ENCODE measurements at places on chromosomes 6 and 20. TPM values are rescaled to one million over a fixed set of nuclear protein-coding genes. Genes with fewer than 3 reads are reported as not detected.

Gene OTOR
- not detected for total RNA-seq

DNA sequence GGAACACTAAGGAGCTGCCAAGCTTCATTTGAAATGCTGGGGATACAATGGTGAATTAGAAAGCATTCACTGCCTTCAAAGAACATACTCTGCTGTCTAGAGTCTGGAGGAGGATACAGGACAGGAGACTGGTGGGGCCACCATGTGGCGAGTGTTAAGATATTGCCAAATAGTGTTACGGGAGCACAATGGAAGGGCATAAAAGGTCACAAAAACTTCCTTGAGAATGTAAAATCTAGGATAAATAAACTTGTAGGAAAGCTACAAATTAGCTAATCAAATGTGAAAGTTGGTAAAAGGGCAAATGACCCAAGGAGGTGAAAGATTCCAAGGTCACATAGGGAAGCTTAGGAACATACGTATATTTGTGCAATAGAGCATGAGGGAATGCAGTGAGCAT, 271.7 kb downstream of the RFPL4B start:
- no peaks in the 10 kb centered on the region for H3K27me3 ChIP-seq
- H3K36me3 ChIP-seq = no peaks in the 10 kb centered on the region
- H3K27ac ChIP-seq = no peak overlapping the region
- peak; percentile 71 for DNase-seq

DNA sequence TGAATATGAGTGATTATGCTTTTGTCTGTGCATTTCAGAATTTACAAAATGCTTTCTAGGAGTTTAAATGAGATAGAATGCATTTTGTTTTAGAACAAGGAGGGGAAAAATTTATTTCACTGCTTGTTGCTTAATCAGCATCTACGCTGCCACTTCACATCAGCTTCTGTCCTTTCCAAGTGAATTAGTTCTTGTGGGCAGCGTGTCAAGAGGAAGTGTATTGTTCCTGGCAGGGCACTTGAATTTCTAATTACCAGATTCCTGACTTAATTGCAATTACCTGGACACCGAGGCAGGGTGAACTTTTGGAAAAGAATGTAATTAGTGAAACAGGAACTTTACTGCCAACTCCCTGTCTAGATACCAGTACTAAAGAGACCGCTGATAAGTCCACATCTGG, 263.5 kb downstream of the TMEM242 start:
- peaks cover 28% of the 10 kb centered on the region for H3K4me1 ChIP-seq
- no peaks in the 10 kb centered on the region for H3K27me3 ChIP-seq
- H3K36me3 ChIP-seq = no peaks in the 10 kb centered on the region
- no peak overlapping the region for H3K27ac ChIP-seq
- no peak for DNase-seq
- H3K4me3 ChIP-seq = no peak overlapping the region

DNA sequence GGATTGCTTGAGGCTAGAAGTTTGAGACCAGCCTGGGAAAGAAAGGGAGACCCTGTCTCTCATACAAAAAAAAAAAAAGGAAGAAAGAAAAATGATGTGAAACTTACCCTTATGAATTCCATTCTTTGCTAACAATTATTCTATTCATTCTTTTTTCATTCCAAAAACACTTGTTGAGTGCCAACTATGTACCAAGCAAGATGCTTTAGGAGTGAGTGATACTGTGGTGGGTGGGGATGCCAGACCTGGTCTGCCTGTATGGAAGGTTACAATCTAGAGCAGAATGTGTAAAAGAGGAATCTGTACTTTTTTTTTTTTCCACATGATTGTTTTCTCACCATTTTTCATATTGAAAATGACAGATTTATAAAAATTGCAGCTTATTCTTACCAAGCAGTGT, 73.8 kb upstream of the TULP1 start:
- H3K27me3 ChIP-seq = no peaks in the 10 kb centered on the region
- H3K4me3 ChIP-seq = no peak overlapping the region
- H3K36me3 ChIP-seq = no peaks in the 10 kb centered on the region
- no peaks in the 10 kb centered on the region for H3K4me1 ChIP-seq
- DNase-seq = no peak

Gene TBX18
- not detected for total RNA-seq

Gene SLC25A27
- total RNA-seq = 16.2 TPM

Gene OSTM1
- total RNA-seq = 28.1 TPM

- H3K27me3 ChIP-seq = no peaks in the 10 kb centered on the region
- no peaks in the 10 kb centered on the region for H3K36me3 ChIP-seq
- no peak overlapping the region for H3K4me3 ChIP-seq
Measured at GRCh38 chr6:79127660-79128059, 49.6 kb upstream of the PHIP start.

Gene RAET1G
- total RNA-seq = not detected

DNA sequence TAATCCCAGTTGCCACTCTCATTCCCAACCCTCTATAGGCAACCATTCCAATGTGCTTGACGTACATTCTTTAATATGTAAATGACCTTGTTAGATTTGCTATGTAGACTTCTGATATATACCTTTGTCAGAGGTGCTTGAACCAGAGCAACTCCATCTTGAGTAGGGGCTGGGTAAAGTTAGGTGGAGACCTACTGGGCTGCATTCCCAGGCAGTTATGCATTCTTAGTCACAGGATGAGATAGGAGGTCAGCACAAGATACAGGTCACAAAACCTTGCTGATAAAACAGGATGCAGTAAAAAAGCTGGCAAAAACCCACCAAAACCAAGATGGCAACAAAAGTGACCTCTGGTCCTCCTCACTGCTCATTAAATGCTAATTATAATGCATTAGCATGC, 8.3 kb upstream of the HM13 start:
- H3K4me3 ChIP-seq = no peak overlapping the region
- no peak for DNase-seq
- H3K27me3 ChIP-seq = no peaks in the 10 kb centered on the region
- no peaks in the 10 kb centered on the region for H3K36me3 ChIP-seq

DNA sequence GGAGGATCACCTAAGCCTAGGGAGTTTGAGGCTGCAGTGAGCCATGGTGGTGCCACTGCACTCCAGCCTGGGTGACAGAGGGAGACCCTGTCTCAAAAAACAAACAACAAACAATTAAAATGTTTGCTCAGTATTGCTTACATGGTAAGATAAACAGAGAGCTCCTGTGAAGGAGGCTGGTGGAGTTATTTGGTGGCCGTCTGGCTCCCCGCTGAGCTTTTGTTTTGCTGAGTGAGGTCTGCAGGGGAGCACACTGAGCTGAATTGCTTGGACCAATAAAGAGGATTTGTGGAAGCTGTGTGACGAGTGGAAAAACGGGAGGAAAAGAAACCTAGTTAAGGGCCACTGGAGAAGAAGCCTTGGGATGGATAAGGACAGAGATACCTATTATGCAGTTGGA, 41.1 kb upstream of the BMP6 start:
- H3K4me1 ChIP-seq = peaks cover 19% of the 10 kb centered on the region
- H3K27me3 ChIP-seq = no peaks in the 10 kb centered on the region
- H3K27ac ChIP-seq = no peak overlapping the region
- peak; percentile 84 for DNase-seq
- no peaks in the 10 kb centered on the region for H3K36me3 ChIP-seq
- no peak overlapping the region for H3K4me3 ChIP-seq

- DNase-seq = no peak
- no peak overlapping the region for H3K27ac ChIP-seq
- no peaks in the 10 kb centered on the region for H3K36me3 ChIP-seq
- peaks cover 22% of the 10 kb centered on the region for H3K4me1 ChIP-seq
- no peaks in the 10 kb centered on the region for H3K27me3 ChIP-seq
- H3K4me3 ChIP-seq = no peak overlapping the region
Measured at GRCh38 chr6:2658788-2659187, 91.9 kb downstream of the MYLK4 start.

DNA sequence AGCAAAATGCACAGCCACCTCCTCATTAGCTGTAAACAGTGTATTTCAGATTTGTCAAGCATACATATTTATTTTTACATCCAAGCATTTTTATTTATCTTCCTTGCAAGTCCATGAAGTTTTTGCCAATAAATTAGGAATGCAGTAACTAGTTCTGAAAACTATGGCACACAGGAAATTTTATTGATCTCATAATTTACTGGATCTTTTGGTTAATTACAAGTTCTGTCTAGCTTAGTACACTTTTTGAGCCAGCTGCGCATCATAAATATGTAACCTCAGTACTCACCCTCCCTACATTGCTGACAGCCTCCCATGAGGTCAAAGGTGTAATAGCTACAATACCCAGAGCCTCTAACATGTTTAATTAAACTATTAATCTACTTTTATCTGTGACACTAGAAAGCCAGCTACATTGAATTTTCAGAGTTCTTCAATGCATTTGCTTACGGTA, 898.2 kb downstream of the KIF16B start:
- no peaks in the 10 kb centered on the region for H3K36me3 ChIP-seq
- H3K4me1 ChIP-seq = no peaks in the 10 kb centered on the region
- H3K27ac ChIP-seq = no peak overlapping the region
- DNase-seq = no peak

DNA sequence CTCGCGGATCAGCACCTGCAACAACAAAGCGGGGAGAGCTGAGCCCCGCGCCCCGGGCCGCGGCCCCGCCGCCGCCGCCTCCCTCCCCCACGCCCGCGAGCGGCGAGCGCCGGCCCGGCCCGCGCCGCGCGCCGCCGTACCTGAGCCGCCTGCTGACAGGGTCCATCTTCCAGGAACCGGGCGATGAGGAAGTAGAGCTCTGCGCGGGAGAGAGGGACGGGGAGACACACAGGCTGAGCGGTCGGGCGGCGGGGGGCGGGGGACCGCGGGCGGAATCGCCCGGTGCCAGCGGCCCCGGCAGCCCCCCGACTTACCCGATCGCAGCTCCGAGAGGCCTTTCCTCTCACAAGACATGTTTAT, 359 bp downstream of the PHIP start:
- H3K4me3 ChIP-seq = peak overlapping the region; percentile 72
- peak overlapping the region; percentile 98 for H3K27ac ChIP-seq
- no peak for DNase-seq
- H3K36me3 ChIP-seq = no peaks in the 10 kb centered on the region

Measured in GM23338 (cell line).